ENCODE measurements at places on chromosomes 11 and 22.

GRCh38 chr22:20890975-20891374 is 26.2 kb upstream of the CRKL start:
- DNase-seq = no peak

DNA sequence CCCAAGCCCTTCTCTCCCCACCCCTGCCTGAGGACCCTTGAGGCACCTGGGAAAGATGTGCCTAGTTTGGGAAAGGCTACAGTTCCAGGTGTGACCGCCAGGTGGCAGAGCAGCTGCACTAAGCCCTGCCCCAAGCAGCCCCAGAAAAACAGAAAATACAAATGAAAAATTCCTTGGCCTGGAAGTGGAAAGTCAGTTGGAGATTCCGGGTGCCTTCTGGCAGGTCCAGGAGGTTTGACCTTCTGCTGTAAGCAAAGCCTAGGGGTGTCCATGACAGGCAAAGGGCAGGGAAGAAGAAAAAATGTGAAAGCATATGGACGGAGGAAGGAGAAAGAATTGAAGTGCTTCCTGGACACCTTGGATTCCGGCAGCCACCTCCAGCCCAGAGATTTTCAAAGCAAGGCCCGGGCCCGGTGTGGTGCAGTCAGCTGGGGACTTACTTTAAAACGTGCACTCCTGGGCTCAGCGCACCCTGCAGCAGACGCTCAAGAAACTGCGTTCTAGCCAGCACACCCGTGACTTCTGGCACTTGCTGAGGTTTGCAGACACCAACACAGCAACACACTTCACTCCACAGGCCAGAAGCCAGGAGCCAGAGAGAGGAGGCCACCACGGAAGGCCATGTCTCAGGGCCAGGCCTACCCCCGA is 37.3 kb upstream of the SLC22A12 start:
- no peak for DNase-seq

GRCh38 chr11:9060700-9061111 is 30.7 kb downstream of the SCUBE2 start:
- DNase-seq = no peak

- no peak for DNase-seq
Observed at GRCh38 chr11:134199531-134199930, 24.2 kb downstream of the NCAPD3 start.

DNA sequence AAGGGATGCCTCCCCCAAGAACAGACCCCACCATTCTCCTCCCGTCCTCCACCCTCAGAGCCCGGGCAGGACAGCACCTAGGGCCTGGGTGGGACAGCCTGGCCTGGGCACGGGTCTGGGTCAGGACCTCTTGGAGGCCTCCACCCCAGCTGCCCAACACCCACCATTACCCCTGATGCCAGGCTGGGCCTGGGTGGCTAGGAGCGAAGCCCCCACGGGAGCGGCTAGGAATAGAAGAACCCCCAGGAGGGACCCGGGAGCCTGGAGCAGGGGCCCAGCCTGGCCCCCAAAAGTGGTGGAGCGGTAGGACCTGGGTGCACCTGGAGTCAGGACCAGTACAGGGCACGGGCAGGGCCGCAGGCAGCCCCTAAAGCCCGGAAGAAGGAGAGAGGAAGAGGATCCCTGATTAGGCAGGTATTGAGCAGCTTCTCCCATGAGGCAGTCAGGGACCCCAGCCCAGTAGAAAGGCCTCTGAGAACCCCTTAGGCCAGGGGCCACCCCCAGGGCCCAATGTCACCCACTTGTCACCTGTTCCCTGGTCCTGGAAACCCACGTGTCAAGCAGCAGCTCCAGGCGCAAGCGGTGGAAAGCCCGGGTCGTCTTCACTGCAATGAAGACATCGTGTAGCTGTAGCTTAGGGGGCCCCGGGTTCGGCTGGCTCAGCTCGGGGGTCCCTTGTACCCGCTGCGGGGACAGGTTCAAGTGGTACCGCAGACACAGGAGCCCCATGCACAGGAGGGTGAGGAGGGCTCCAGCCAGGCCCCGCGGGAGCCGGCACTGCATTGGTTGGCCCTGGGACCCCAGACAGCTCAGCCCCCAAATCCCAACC is 575 bp downstream of the MFNG start:
- DNase-seq = no peak

DNA sequence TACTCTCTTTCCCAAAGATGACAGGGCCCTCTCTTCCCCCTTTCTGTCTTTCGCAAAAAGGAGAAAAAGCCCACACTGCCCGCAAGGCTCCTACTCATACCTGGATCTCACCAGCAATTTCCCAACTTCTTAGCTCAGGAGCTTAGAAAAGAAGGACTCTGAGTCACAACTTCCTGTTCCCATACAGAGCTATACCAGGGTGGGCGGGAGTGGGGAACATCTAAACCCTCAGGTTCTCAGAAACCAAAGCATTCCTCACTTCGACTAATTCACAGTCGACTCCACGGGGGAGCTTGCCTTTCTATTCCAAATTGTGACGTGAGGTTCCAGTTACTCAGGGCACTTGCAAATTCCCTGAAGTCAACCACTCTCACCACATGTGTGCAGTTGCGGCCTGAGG is 61.9 kb downstream of the MTNR1B start:
- DNase-seq = no peak

DNA sequence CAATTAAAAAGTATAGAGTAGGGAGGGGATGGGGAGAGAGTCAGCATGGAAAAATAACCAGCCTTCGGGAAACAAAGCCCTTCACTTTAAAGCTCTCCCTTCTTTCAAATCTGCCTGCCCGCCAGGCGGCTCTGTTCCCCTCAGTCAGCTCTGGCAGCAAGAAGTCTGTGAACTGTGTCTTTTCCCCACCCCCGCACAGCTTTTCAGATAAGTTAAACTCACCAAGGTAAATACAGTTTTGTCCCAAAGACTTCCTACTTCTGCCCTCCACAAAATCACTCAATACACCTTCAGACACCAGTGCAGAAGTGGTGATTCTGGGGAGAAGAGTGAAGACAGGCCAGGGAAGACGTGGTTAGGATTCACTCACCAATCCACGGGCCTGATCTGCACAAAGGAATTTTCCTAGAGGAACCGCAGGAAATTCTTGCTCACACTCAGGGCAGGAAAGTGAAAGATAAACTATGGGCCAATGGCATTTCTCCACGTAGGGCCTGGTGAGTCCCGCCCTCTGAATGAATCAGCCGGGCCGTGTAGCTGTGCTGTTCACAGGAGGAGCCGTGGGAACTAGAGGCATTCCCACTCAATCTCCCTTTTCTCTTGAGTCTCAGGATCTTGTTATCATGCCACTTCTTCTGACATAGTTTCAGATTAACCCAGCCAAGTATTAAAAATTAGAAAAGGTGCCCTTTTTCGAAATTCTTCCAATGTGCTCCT is at the start of gene TRIM5:
TSS of gene TRIM5 (minus strand) at position 429 of the 717 bp plus-strand sequence. CDS start 4,897 bp downstream, outside the sequence.
- DNase-seq = peak; percentile 65

- no peak for DNase-seq
Observed at GRCh38 chr11:7969756-7970646, 4.8 kb upstream of the NLRP10 start.

GRCh38 chr22:49340406-49340805 is 487.3 kb downstream of the BRD1 start:
- DNase-seq = no peak

- DNase-seq = no peak
Observed at GRCh38 chr11:7364660-7365059, 113.0 kb downstream of the SYT9 start.

DNA sequence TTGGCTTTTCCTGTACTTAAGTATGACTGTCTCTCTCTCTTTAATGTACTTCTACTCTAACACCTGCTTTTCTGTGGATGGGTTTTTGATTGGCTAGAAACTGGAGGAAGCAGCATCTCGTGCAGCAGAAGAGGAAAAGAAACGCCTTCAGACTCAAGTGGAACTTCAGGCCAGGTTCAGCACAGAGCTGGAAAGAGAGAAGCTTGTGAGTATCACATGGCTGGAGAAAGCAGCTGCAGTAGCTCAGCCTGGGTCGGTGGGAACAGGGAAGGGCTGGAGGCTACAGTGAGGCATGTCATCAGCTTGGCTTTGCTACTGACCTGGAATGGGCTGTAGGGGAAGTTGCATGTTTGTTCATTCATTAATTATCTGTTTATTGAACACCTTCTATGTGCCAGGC is 74.2 kb downstream of the SWAP70 start:
- DNase-seq = no peak

DNA sequence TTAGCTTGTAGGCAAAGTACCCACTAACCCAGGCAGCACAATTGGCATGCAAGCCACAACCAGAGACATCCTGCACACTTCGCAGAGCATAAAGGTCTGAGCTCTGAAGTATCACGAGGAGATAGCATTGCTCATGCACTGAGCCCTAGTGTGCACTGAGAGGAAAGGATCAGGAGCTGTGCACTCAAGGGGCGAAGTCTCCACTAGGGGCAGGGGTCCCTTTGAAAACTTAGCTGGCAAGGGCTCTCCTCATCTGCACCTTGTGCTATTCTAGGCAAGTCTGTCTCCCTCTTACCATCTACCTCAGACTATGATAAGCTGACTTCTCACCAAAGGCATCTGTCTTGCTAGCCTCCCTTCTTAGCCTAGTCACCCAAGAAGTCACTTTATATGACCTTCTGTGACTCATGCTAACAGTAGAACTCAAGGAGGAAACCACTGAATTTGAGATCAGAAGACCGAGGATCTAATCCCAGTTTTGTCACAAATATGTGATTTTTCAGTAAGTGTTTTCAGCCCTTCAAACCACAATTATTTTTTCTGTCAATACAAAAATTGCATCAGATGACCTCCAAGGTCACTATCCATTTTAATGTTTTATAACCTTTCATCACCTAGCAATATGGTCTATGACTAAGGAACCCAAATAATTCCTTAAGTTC is 1078.0 kb downstream of the NTM start:
- DNase-seq = no peak

- no peak for DNase-seq
Observed at GRCh38 chr11:65551572-65552387, 6.4 kb downstream of the LTBP3 start.

GRCh38 chr11:17347676-17348075 is 3.9 kb upstream of the NCR3LG1 start:
- no peak for DNase-seq

DNA sequence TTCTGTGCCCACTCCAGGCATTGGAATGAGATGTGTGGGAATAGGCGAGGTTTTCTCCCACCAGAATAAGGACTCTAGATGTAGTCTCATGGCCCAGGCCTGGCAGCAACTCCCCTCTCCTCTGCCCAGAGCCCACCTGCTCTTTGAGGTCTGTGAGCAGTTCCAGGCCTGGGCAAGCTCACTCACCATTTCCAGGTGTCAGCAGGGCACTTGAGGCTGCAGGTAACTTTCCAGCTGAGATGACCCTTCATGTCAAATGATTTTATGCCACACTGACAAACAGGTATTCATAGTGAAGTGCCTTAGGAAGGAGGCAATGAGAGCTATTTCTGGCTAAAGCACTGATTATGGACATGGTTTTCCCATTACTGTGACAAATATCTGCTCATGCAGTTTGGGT is 123.3 kb upstream of the CCDC90B start:
- DNase-seq = no peak

- no peak for DNase-seq
Observed at GRCh38 chr11:70501933-70502540, 103.7 kb downstream of the CTTN start.

- DNase-seq = no peak
Observed at GRCh38 chr11:85531191-85531897, 95.8 kb downstream of the DLG2 start.

DNA sequence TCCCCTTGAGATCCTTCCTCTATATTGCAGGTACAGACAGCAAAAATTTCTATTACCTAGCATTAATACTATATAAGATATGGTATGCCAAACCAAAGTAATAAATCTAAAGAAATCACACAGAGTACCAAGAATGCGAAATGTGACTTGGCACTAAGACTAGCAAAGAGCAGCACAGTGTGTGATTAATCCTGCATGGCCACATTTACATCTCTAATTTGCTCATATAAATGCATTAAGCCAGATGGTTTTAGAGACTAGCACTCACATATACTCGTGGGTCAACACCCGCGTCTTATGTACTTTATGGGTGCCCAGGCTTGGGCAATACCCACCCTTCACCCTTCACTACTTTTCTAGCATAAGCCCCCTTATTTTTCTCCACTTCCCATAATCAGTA is 213.2 kb downstream of the TTC28 start:
- no peak for DNase-seq

GRCh38 chr11:71139516-71140205 is 112.7 kb downstream of the SHANK2 start:
- no peak for DNase-seq

GRCh38 chr22:45997077-45997776 is 20.3 kb upstream of the WNT7B start:
- no peak for DNase-seq

- no peak for DNase-seq
Observed at GRCh38 chr11:69088676-69089146, 40.0 kb downstream of the TPCN2 start.

DNA sequence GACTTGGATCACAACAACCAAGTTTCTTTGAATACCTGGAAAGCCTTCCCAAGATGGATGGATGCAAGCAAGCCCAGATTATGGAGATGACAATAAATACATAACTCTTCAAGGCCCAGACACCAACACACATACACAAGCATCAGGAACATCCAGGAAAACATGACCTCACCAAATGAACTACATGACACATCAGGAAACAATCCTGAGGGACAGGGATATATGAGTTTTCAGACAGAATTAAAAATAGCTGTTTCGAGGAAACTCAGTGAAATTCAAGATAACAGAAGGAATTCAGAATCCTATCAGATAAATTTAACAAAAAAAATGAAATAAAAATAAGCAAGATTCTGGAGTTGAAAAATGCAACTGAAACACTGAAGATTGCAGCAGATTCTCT is 659.4 kb downstream of the METTL15 start:
- no peak for DNase-seq

DNA sequence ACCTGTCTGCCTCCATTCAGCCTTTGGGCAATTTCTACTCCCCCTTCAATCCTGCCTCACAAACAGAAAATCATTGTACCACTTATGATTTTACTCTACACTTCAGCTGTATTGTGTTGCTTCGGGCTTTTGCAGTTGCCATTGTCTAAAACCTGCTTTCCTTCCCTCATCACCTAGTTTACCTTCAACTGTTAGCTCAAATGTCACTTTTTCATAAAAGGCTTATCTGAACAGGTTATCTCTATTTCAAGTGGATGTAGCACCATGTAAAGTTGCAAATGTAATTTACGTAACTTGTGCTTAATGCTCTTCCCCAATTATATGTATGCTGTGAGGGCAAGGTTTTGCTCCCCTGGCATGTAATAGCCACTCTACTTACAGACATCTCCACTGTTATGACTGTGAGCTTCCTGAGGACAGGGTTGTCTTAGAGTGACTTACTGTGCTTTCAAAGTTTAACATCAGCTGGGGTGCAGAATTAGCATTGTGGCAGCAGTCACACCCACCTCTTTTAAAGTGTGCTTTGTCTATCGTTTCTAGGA is 5.4 kb downstream of the RPS25 start:
- DNase-seq = no peak

All from activated CD4-positive, CD25-positive, alpha-beta regulatory T cell treated with anti-CD3 and anti-CD28 coated beads, Interleukin-2, amount 50 U/mL, for 16 hours (primary cell).